ENCODE measurements at places on chromosomes 3 and 15. TPM values are rescaled to one million over a fixed set of nuclear protein-coding genes. Genes with fewer than 3 reads are reported as not detected.

The GOLGA8G gene
- total RNA-seq, result not detected

The TUBGCP5 gene
- total RNA-seq, result 14.7 TPM

The GOLGA6L10 gene
- total RNA-seq, result 0.73 TPM

The PP2D1 gene
- total RNA-seq, result not detected

The BCL6 gene
- total RNA-seq, result 11.2 TPM

The SLC22A13 gene
- total RNA-seq, result not detected

The C3orf52 gene
- total RNA-seq, result 3.8 TPM

The PIERCE2 gene
- 0.29 TPM for total RNA-seq

The CLCN2 gene
- total RNA-seq, result 3.3 TPM

The C2CD4A gene
- 0.05 TPM for total RNA-seq

The GXYLT2 gene
- 4.8 TPM for total RNA-seq

The SNX22 gene
- not detected for total RNA-seq

The THSD4 gene
- 110 TPM for total RNA-seq

The SH2D7 gene
- total RNA-seq, result not detected

The KLHL6 gene
- total RNA-seq, result 13.0 TPM

The CSPG5 gene
- 0.48 TPM for total RNA-seq

The SATB1 gene
- 13.3 TPM for total RNA-seq

The DNAJA4 gene
- 10.2 TPM for total RNA-seq

The ZNF710 gene
- 16.5 TPM for total RNA-seq

The MUC13 gene
- not detected for total RNA-seq

The BMF gene
- total RNA-seq, result 48.1 TPM

The AADACL2 gene
- not detected for total RNA-seq

The LRRC15 gene
- not detected for total RNA-seq

The NR2E3 gene
- 0.10 TPM for total RNA-seq

The GAP43 gene
- 0.18 TPM for total RNA-seq

The GOLGA6L6 gene
- total RNA-seq, result not detected

The HCLS1 gene
- 77.3 TPM for total RNA-seq

The P4HTM gene
- total RNA-seq, result 32.9 TPM

The BOC gene
- 4.2 TPM for total RNA-seq

The TMCO5A gene
- not detected for total RNA-seq

The NDN gene
- total RNA-seq, result 63.3 TPM

The OSTN gene
- total RNA-seq, result not detected

The C3orf22 gene
- total RNA-seq, result not detected

The KIF15 gene
- total RNA-seq, result 0.92 TPM

The CPNE9 gene
- not detected for total RNA-seq

The C15orf62 gene
- not detected for total RNA-seq

The LRCH3 gene
- 27.0 TPM for total RNA-seq

The CFAP44 gene
- total RNA-seq, result 5.2 TPM

The SEMA6D gene
- total RNA-seq, result 2.7 TPM

The DPPA4 gene
- 0.92 TPM for total RNA-seq

The GOLGA8S gene
- total RNA-seq, result 0.06 TPM

The APBA2 gene
- total RNA-seq, result 53.5 TPM

The LCMT2 gene
- total RNA-seq, result 6.7 TPM

The TEX55 gene
- not detected for total RNA-seq

The ROPN1 gene
- total RNA-seq, result not detected
